IPS DF 6.9 (cell line): ENCODE measurements at places on chromosomes 7 and 10.

- no peak overlapping the region for H3K4me3 ChIP-seq
- H3K4me1 ChIP-seq, result no peaks in the 10 kb centered on the region
- no peaks in the 10 kb centered on the region for H3K27me3 ChIP-seq
- no peak overlapping the region for H3K27ac ChIP-seq
- no peak for DNase-seq
These were observed 151.0 kb upstream of the PRSS1 start for GRCh38 chr7:142598297-142598696.

DNA sequence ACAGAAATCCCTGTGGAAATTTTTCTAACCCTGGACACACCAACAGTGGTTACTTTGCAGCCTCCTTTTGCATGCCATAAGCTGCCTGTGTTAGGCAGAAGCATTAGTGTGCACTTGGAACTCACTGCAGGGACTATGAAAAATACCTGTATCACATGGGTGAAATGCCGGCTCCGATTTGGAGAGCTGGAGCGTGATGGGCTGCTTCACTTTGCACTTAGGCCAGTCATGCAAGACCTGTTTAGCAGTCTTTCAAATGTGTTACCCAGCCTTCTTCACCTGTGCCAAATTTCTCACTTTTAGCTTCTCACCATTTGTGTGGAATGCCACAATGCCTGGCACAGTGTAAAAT lies 11.3 kb downstream of the NCOA4 start:
- H3K27me3 ChIP-seq, result no peaks in the 10 kb centered on the region
- peaks cover 7% of the 10 kb centered on the region; the same call in 1 of the 2 replicates for H3K36me3 ChIP-seq
- no peak overlapping the region for H3K4me3 ChIP-seq
- H3K4me1 ChIP-seq, result no peaks in the 10 kb centered on the region
- no peak overlapping the region for H3K27ac ChIP-seq

DNA sequence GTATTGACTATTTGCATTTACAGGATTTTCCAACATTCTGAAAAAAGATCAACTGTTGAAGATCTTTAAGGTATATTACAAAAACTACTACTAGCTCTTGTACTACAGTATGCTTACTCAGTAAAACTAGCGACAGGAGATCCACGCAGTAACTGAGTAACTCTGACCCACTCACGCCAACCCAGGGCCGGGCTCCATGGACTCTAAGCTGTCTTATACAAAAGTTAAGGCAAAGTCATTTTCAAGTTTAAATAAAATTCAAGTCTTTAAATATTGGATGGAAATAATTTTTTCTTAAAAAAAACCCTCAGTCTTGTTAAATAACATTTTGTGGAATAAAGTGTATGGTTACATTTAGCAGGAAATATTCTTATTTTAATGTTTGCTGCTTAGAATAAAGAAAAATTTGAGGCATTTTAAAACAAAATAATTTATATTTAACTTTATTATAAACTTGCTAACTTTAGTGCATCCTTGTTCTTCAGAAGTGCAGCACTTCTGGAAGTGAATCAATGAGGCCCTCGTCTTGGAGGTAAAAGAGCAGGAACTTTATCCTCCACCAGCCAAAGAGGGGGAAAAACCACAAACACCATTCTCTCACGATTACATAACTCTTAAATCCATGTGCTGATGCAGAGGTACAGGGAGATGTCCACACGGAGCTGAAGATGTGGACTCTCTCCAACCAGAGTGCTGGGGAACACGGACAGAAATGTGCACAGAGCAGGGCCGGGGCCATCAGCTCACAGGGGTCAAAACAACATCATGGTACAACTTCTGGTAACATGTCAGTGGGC lies 119.9 kb downstream of the LARP4B start:
- peaks cover 22% of the 10 kb centered on the region for H3K36me3 ChIP-seq
- no peak overlapping the region for H3K4me3 ChIP-seq
- DNase-seq, result no peak
- no peaks in the 10 kb centered on the region for H3K4me1 ChIP-seq
- no peaks in the 10 kb centered on the region for H3K27me3 ChIP-seq

DNA sequence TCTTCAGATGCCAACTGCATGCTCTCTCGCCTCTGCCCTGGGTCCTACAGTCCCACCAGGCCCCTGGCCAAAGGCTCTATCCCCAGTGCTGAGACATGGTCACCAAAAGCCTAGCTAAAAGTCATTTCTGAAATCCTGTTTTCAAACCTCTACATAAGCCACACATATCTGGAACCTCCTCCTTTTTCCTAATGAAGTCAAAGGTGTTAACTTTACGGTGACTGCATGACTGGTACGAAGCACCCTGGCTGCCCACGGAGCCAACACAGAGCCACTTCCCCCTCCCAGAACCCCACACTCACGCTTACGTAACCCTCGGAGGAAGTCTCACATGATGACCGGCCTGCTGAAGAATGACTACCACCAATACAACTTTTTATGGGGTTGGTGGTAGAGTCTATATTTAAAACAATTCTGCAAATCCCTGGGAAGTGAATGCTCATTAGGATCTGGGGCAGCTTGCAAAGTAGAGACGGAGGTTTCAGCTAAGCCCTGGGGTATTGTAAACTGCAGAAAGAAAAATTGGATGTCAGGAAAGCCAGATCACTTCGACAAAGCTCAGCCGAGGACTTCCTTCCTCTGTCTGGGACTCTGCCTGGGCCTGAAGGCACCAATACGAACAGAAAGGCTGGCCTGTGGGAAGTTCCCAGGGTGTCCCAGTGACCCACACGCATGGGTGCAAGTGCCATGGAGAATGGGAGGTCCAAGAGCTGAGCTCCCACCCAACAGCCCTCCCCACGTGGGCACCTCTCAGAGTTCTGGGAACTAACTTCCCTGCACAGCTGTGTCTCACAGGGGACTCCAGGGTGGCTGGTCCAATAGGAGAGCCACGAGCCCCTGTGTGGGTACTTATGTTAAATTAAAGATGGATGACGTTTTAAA lies 50.7 kb downstream of the PDGFA start:
- no peak overlapping the region for H3K27ac ChIP-seq
- no peaks in the 10 kb centered on the region for H3K36me3 ChIP-seq
- H3K27me3 ChIP-seq, result no peaks in the 10 kb centered on the region
- no peaks in the 10 kb centered on the region for H3K4me1 ChIP-seq
- DNase-seq, result no peak
- H3K4me3 ChIP-seq, result no peak overlapping the region

DNA sequence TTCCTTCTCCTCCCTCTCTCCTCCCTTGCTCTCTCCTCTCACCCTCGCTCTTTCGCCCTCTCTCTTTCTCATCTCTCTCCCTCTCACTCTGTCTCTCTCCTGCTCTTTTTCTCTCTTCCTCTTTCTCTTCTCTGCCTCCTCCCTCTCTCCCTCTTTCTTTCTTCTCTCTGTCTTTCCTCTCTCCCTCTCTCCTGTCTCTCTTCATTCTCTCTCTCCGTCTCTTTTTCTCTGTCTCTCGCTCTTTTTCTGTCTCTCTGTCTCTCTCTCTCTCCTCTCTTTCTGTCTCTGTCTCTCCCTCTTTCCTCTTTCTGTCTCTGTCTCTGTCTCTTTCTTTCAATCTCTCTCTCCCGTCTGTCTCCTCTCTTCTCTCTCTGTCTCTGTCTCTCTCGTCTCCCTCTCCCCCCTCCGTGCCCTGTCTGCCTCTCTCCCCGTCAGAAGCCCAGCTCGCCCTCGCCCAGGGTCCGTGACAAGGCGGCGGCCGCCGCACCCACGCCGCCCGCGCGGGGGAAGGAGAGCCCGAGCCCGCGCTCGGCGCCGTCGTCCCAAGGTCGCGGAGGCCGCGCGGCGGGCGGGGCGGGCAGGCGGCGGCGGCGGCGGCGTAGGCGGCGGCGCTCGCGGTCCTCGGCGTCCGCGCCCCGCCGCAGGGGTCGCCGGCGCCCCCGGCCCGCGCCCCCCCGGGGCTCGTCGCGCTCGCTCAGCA lies 21.3 kb upstream of the HSPB1 start:
- peaks cover 6% of the 10 kb centered on the region; the same call in 1 of the 2 replicates for H3K27me3 ChIP-seq
- H3K4me3 ChIP-seq, result peak overlapping the region; percentile 64; the same call in 1 of the 2 replicates
- H3K27ac ChIP-seq, result no peak overlapping the region
- no peak for DNase-seq

GRCh38 chr10:86970982-86971231 lies 2.6 kb downstream of the ADIRF start:
- H3K27ac ChIP-seq, result no peak overlapping the region
- H3K4me1 ChIP-seq, result peaks cover 13% of the 10 kb centered on the region
- no peak for DNase-seq
- peak overlapping the region; percentile 53; the same call in 1 of the 2 replicates for H3K4me3 ChIP-seq

DNA sequence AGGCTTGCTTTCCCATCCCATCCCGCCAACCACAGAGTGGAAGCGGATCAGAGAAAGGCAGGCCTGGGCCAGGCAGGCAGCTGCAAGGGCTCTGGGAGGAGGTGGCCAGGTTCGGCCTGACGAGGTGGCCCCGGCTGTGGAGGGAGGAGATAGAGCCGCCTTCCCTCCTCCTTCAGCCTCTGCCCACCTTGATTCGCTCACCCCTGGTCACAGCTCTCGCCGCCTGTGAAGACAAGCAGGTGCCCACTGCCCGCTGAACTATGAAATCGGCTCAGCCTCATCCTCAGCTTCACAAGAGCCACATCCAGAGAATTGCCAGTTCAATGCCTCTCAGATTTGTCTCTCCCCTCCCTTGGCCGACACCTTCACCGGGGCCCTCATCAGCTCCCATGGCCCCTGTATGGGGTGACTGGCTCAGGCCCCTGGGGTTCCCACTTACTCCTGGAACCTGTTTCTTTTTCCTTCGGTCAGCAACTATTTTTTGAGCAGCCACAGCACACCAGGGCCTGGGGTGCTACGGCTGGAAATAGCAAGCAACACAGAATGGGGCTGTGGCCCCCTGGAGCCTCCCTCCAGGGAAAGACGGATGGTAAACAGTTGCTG lies 80.0 kb upstream of the CHST15 start:
- H3K4me1 ChIP-seq, result no peaks in the 10 kb centered on the region; the same call in 1 of the 2 replicates
- no peak overlapping the region for H3K27ac ChIP-seq
- H3K27me3 ChIP-seq, result no peaks in the 10 kb centered on the region
- no peak for DNase-seq
- no peak overlapping the region for H3K4me3 ChIP-seq
- no peaks in the 10 kb centered on the region for H3K36me3 ChIP-seq

GRCh38 chr7:44673771-44674170 lies 67.3 kb downstream of the OGDH start:
- H3K4me1 ChIP-seq, result no peaks in the 10 kb centered on the region
- H3K36me3 ChIP-seq, result peaks cover 12% of the 10 kb centered on the region
- H3K27ac ChIP-seq, result no peak overlapping the region
- no peak overlapping the region for H3K4me3 ChIP-seq
- DNase-seq, result no peak
- H3K27me3 ChIP-seq, result no peaks in the 10 kb centered on the region

DNA sequence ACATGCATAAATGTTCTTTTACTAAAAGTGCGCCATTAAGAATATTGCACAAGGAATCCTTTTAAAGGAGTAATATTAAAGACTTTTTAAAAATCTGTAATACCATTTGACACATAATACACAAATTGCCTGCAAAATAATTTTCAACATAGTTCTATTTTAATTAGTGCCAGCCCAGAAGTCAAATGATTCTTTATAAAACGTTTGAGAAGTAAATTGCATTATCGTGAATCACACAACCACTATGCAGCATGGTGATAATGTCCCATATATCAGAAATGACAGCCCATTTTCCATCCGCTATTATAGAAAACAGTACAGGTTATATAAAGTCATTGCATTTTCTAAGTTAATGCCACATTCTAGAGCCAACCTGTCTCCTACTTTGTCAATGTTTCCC lies 324.0 kb downstream of the IPMK start:
- no peak overlapping the region for H3K27ac ChIP-seq
- no peaks in the 10 kb centered on the region for H3K27me3 ChIP-seq
- no peaks in the 10 kb centered on the region for H3K4me1 ChIP-seq
- no peak for DNase-seq
- no peak overlapping the region for H3K4me3 ChIP-seq

GRCh38 chr10:120580918-120581895 lies 124.2 kb downstream of the PLPP4 start:
- no peak for DNase-seq
- no peaks in the 10 kb centered on the region for H3K4me1 ChIP-seq
- no peak overlapping the region for H3K4me3 ChIP-seq
- H3K27me3 ChIP-seq, result no peaks in the 10 kb centered on the region
- no peaks in the 10 kb centered on the region for H3K36me3 ChIP-seq

GRCh38 chr7:51233374-51233773 lies 83.2 kb downstream of the COBL start:
- no peak for DNase-seq
- H3K27me3 ChIP-seq, result no peaks in the 10 kb centered on the region
- no peak overlapping the region for H3K27ac ChIP-seq
- H3K4me3 ChIP-seq, result no peak overlapping the region
- H3K36me3 ChIP-seq, result no peaks in the 10 kb centered on the region
